ENCODE measurements at places on chromosomes 1 and 21.

GRCh38 chr1:106289265-106289928 is 767.1 kb upstream of the PRMT6 start:
- DNase-seq: no peak

DNA sequence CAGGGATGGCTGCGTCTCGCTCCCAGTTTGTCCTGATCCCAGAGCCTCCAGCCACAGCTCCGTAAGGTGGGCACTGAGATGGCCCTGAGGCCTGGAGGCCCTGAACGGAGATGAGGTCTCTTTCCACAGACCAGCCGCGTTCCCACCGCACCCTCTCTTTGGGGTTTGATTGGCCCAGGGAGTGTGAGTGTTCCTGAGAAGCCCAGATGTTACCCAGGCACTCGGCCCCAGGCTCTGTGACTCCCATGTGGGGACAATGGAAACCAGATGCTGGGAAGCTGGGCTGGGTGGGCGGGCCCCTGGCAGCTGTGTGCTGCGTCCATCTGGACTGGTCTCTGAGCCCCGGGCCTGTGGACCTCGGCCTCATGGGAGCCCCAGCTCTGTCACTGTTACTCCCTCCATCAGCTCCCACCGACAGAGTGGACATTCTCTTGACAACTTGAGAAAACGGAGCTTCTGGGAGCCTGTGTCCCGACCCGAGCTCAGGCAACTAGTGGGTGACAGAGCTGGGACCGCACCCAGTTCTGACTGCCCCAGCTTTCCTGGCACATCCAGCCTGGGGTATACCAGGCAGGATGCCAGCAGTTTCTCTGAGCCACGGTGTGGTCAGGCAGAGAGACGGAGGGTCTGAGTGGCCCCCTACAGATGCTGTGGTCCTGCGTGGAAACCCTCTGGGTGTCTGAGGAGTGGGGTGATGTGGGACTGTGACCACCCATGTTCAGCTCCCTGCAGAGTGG is 9.8 kb upstream of the COL6A1 start:
- no peak for DNase-seq

- DNase-seq: no peak
Observed at GRCh38 chr1:203364094-203364801, 13.3 kb upstream of the FMOD start.

DNA sequence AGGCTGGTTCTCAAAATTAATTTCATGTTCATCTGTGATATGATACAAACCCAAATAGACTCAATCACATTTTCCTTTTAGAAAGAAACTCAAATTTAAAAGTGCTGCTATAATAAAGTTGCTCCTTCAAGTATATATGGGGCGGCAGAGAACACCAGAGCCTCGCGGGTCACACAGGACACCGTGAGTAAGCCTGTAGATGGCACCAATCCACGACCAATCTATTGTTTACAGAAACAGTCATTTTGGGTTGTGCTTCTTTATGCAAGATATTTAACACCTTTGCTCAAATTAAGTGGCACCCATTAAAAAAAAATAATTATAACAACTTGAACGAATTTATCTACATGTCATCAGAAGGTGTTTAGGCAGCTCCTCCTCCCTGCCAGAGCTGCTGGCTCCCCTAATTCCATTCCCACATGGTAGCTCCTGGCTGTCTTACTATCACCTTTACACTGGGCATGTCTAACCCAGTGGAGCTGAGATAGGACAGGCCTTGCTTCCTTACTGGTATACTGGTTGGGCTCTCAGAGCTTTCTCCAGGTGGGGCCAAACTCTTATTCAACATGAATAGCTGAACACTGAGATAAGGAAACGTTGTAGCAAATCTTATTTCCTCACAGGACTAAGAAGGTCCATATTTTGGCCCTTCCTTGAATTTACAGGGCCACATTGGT is 287.0 kb downstream of the SDCCAG8 start:
- DNase-seq: no peak

DNA sequence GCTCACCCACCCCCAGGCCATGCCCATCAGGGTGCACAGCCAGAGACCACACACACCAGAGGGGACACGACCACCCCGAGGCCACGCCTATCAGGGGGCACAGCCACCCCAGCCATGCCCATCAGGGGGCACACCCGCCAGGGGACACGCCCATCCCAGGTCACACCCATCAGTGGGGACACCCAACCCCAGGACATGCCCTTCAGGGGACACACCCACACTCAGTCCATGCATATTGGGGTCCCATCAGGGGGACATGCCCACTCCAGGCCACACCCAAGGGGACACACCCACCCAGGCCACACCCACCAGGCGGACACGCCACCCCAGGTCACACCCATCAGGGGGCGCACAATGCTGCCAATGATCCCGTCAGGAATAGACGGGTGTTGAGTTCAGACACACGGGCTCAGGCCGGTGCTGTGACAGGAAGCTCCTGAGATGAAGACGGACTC is 20.7 kb downstream of the MCM3AP start:
- DNase-seq: peak; percentile 56

DNA sequence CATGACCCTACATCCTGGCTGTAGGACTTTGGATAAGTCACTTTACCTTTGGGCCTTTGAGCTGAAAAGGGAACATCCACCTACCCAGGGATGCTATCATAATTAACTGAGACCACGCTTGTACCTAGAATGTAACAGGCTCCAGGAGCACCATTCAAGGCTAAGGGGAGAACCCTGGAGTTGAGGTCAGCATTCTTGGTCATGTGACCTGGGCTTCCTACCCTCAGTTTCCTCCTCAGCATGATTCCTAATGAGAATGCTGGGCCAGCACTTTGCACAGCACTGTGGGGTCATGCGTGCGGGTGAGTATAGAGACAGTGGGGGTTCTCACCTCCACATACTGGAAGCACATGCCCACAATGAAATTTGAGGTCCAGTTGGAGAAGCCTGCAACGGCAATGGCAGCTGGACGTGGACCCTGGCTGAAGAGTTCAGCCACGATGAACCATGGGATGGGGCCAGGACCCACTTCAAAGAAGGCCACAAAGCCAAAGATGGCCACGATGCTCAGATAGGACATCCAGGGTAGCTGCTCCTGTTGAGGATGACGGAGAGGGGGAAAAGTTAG is 31.3 kb downstream of the SLC2A1 start:
- no peak for DNase-seq

DNA sequence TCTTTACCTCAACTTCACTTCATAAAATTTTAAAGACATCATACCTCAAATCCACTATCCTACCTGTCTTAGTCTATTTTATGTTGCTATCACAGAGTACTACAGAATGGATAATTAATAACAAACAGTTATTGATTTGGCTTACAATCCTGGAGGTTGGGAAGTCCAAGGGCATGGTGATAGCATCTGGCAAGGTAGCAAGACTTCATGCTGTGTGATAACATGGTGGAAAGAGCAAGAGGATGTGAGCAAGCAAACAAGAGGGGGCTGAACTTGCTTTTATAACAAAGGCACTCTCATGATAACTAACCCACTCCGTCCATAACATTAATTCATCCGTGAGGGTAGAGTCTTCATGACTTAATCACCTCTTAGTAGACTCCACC is 33.8 kb downstream of the C21orf91 start:
- no peak for DNase-seq

DNA sequence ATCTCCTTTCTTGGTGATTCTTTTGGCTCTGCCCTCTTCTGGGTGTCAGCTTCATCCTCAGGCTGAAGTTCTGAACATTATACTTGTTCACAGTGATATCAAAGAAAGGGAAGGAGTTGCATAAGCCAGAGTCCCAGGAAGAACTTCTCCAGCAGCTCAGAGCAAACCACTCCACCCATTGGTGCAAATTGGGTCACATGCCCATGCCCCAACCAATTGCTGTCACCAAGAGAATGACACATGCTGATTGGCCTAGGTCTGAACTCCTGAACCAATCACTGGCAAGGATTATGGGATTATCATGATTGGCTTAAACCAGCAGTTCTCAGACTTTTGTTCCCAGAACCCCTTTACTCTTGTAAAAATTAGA is 256.5 kb upstream of the TMEM51 start:
- peak; percentile 28 for DNase-seq
